NCI-H774 (cell line): ENCODE measurements at places on chromosomes 16 and 17.

- DNase-seq, result no peak
These were observed 13.7 kb upstream of the CD300E start for GRCh38 chr17:74637265-74637664.

DNA sequence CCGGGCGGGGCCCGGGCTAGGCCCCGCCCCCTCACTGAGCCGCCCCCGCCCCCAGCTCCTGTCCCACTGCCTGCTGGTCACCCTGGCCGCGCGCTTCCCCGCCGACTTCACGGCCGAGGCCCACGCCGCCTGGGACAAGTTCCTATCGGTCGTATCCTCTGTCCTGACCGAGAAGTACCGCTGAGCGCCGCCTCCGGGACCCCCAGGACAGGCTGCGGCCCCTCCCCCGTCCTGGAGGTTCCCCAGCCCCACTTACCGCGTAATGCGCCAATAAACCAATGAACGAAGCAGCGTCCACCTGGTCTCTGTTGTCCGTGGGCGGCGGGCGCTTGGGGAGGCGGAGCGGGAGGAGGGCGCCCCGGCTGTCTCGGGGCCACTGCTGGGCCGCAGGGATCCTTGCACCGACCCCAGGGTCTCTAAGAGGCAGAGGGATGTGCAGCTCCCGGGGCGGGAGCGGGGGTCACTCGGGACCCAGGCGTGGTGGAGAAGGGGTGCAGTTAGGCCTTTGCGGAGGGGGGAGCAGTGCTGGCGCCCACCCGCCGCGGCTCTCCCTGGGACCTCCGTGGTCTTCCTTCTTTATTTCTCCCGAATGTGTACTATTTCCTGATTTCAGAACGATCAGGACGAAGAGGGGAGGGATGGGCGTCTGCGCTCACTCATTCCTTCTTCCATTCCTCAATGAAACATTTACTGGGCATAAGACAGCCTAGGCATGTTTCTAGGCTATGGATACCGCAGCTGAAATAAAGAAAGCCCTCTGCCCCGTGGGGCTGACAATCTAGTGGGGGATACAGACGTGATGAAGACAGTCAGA lies 2.0 kb downstream of the HBZ start:
- DNase-seq, result no peak

- DNase-seq, result no peak
These were observed 26.9 kb downstream of the RGS9 start for GRCh38 chr17:65163990-65164495.

DNA sequence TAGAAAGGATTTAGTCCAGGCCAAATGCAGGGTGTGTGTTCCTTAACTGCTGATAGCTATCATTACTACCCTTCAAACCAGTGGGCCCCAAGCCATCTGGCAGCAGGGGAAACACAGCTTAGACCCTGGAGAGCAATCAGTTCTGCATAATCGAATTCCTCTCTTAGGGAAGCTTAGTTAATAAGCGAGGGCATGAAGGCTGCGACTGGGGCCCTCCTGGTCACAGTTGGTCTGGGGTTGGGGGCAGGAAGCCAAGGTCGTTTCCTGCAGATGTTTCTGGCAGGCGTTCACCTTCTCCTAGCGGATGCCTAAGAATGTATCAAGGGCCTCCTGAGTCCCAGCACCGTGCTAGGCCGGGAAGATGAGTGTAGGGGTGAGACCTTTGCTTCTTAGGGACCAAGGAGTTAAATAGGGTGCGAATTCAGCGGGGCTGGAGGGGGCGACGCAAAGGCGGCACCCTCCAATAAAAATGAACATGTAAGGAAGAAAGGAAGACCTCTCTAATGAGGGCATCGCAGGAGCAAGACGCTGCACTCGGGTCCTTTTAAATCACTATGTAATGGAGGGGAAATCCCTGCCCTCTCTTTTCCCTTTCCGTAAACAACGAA lies 16.5 kb upstream of the EEF2K start:
- DNase-seq, result no peak

DNA sequence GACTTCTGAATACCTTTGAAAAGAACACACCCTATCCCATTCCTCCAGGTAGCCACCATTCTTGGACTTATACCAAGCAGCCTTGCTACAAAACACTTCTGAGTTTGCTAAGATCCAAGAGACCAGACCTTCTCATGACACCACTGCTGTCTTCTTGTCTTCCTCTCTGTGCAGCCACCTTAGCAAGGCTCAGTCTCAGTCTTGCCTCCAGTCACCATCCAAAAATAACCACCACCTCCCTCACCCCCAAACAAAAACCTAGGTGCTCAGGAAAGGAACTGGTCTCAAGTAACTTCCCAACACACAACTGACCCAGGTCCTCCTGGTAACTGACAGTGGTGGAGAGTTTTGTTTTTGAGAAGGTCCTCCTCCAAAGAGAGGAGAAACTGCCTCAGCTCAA lies 90.9 kb upstream of the CORO6 start:
- no peak for DNase-seq

DNA sequence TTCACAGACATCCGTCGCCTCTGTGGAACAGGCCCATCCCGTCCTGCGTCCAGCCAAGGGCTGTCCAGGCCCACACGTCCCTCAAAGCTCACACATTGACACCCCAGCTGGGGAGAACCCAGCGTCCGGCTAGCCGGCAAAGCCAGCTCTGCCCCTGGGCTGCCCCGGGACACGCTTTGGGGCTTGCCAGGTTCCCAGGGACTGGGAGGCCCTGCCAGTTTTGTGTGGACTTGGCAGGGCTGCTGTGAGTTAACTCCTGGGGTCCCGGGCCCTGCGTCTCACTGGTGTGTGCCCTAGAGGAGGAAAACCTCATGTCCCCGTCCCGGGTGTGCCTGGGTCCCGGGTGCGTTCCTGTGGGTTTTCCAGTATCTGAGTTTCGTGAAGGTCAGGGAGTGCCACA lies 6.3 kb downstream of the SOX8 start:
- no peak for DNase-seq

GRCh38 chr17:59357219-59357697 lies 25.8 kb downstream of the YPEL2 start:
- no peak for DNase-seq

- peak; percentile 77 for DNase-seq
These were observed at the start of gene SKAP1 for GRCh38 chr17:48429638-48430586. SKAP1 (minus strand) TSS chr17:48430214.

GRCh38 chr17:5209396-5209795 lies 17.7 kb upstream of the ZNF594 start:
- no peak for DNase-seq
